Stimulated activated CD8-positive, alpha-beta memory T cell treated with anti-CD3 and anti-CD28 coated beads, Interleukin-7, amount 100 ng/mL, for 48 hours (primary cell): ENCODE measurements at places on chromosomes 2 and 18.

DNA sequence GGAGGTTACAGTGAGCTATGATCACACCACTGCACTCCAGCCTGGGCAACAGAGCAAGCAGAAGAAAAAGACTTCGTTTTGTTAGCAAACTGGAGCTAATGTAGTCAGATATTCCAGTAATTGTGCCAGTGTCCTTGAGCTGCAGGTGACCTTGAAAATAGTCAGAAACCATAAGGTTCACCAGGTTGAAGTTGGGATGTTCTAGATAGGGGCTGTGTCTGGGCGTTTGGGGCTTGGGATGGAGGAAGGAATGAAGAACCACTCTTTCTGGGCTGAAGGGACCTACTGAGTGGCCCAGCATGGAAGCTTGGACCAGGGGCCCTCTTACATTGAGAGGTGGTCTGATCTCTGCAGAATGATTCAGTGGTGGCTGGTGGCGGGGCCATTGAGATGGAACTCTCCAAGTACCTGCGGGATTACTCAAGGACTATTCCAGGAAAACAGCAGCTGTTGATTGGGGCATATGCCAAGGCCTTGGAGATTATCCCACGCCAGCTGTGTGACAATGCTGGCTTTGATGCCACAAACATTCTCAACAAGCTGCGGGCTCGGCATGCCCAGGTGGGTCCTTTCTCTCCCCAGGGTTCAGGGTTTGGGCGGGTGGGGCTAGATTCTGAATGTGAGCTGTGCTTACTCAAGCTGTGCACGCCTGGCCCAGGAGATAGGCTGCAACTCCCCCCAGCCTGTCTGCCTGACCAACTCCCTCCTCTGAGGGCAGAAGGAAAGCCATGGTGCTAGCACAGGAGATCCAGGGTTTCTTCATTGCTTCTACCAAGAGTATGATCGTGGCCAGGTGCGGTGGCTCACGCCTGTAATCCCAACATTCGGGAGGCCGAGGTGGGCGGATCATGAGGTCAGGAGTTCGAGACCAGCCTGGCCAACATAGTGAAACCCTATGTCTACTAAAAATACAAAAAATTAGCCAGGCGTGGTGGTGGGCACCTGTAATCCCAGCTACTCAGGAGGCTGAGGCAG lies 17.1 kb downstream of the CCT7 start:
- DNase-seq, result no peak

- no peak for DNase-seq
Measured at GRCh38 chr2:149559341-149560068, 28.1 kb downstream of the MMADHC start.

DNA sequence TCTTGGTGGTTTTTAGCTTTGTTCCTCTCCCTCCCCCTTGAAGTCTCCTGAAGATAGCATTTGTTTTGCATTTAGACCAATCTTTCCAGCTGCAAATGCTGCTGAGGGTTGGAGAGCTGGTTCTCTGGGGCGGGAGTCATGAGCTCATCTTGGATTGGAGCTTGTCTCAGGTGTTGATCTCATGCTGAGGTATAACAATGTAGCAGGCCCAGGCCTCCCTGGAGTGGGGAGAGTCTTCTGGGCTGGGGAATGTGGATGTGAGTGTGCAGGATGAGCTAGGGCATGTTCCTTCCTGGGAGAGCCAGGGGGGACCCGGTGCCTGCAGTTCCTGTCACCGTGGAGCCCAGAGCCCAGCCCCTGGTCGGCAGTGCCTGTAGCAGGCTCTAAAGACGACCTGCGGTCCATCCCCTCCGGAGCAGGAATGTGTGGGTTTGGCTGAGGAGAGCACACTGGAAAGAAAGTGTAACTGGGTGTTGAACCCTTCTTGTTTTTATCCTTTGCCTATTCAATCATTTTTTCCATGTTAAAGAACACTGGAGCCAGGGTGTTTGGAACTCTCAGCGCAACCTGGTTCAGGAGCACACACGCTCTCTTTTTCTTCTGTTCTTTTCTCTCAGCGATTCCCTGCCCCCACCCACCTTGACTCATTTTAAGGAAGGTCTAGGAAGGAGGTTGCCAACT lies 2.7 kb downstream of the ZNF532 start:
- no peak for DNase-seq

DNA sequence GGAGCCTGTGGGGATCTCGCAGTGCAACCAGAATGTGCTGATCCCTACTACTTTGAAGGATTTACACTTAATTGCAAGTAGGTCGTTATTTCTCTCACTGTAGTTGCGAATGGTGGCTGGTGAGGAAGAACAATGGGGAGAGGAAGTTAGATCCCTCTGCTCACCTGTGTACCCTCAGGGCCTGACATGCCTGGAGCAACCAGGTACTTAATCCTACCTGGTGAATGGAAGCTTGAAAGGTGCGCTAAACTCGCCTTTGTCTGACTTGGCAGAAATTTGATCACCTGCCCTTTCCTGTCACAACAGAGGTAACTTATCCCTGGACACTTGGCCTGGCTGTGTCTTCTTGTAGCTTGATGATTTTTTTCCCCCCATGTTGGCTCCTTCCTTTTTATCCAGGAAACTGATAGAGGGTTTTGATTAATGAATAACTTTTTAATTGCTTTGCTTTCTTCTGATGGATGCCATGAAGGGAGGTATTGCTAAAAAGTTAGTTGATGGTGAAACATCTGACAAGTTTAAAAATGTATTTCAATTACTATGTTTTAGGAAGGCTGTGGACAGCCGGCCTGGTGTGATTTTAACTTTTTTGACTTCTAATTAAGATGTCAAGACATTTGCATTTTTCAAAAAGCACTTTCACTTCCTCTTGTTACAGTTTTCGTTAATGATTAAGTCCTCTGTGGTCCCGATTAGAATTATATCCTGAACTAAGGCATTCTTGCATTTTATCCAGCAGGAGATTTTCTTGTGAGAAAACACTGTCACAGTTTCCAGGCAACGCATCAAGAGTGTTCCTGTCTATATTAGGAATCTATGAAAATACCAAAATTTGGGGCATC lies 9.2 kb downstream of the SGPP2 start:
- no peak for DNase-seq

DNA sequence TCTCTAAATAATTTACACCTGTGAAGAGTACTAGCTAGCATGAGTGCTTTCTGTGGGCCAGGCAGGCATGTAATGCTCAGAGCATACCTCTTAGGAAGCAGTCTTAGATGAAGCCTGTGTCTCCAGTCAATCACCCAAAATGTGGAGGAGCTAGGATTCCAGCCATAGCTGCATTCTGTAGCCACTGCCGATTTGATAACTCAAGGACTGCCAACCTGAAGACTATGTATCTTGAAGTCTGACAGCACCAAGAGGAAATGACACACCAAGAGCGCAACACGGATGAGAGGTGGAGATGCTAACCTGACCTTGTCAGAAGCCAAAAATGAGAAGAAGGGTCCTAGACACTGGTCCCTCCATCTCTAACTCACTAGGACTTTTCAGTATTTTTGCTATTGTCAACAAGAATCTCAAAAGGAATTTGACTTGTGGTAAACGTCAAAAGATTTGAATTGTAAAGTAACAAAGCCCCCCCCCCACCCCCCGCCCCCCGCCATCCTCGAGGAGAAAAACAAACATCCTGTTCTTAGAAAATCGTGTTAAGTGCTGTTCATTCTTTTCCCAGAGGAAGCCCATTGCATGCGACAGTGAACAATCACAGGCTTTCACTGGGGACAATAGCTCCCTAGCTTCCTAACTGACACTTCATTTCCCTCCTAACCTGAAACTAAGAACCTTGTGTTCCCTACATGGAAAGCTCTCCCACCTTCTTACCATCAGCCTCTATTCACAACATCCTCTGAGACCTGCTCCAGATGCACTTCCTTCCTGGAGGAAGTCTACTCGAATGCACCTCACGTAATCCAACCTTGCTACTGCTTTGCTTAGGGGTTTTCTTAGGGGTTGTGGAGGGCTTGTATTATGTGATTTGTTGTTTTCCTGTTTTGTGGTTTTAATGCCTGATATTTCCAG lies 14.7 kb downstream of the CDC42EP3 start:
- DNase-seq, result no peak

- no peak for DNase-seq
Measured at GRCh38 chr2:172248785-172249187, 146.1 kb upstream of the DLX2 start.

DNA sequence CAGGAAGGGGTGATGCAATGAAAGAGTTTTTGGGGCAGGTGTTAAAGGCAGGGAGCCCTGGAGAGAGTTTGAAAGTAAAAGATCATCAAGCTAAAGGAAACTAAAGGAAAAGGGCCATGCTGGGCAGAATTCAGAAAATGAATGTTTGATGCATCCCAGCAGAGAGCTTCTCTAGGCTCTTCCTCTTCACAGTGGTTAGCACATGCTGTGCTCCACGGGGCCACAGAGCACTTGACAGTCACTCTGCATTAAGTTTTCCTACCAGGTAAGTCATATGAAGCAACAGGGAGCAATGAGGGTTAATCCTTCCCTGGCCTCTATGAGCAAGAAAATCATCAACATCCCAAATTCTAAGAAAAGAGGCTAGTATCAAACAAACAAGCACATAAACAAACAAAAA lies 895.2 kb downstream of the TRIB2 start:
- DNase-seq, result no peak

DNA sequence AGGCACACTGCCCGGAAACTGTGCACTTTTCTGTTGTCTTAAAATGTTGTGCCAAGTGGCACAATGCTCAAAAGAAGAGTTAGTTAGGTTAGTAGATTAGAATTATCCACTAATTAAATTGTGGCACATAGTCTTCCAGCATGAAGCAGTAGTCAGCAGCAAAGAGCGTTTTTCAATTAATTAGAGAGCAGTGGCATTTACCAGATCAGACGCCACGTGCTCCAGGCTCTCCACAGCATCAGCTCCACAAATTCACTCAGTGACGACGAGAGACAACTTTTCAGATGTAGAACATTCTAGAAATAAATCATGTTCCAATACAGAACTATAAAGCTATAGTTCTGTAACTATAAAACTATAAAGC lies 16.4 kb upstream of the RTTN start:
- DNase-seq, result no peak

- no peak for DNase-seq
Measured at GRCh38 chr2:212926940-212927339, 224.5 kb downstream of the IKZF2 start.

- no peak for DNase-seq
Measured at GRCh38 chr2:163595028-163595427, 140.8 kb downstream of the FIGN start.
